Endodermal cell (in vitro differentiated cells): ENCODE measurements at places on chromosomes 13 and 19. TPM values are rescaled to one million over a fixed set of nuclear protein-coding genes. Genes with fewer than 3 reads are reported as not detected.

GRCh38 chr19:47479701-47480503, 4.1 kb downstream of the KPTN start:
- no peaks in the 10 kb centered on the region for H3K27me3 ChIP-seq
- no peaks in the 10 kb centered on the region for H3K4me1 ChIP-seq
- H3K27ac ChIP-seq = no peak overlapping the region
- DNase-seq = peak; percentile 91
- H3K36me3 ChIP-seq = no peaks in the 10 kb centered on the region

DNA sequence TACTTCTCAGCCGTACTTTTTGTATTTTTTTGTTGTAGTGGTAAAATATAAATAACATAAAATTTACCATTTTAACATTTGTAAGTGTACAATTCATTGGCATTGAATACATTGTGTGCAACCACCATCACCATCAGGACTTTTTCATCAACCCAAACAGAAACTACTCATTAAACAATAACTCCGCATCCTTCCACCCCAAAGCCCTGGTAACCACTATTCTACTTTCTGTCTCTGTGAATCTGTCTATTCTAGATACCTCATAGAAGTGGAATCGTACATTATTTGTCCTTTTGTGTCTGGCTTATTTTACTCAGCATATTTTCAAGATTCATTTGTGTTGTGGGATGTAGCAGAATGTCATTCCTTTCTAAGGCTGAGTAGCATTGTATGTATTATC, 38.5 kb downstream of the USPL1 start:
- H3K4me3 ChIP-seq = no peak overlapping the region
- H3K36me3 ChIP-seq = peaks cover 53% of the 10 kb centered on the region
- DNase-seq = no peak
- peaks cover 14% of the 10 kb centered on the region for H3K4me1 ChIP-seq
- no peak overlapping the region for H3K27ac ChIP-seq

- H3K4me1 ChIP-seq = no peaks in the 10 kb centered on the region
- no peak overlapping the region for H3K27ac ChIP-seq
- peaks cover 5% of the 10 kb centered on the region for H3K27me3 ChIP-seq
- H3K36me3 ChIP-seq = no peaks in the 10 kb centered on the region
- no peak overlapping the region for H3K4me3 ChIP-seq
Measured at GRCh38 chr13:99442273-99442895, 58.9 kb upstream of the TM9SF2 start.

GRCh38 chr13:107669391-107669993, 545.8 kb downstream of the LIG4 start:
- H3K4me3 ChIP-seq = no peak overlapping the region
- no peak for DNase-seq
- no peaks in the 10 kb centered on the region for H3K27me3 ChIP-seq
- no peaks in the 10 kb centered on the region for H3K36me3 ChIP-seq
- H3K27ac ChIP-seq = no peak overlapping the region

EPSTI1 gene
- total RNA-seq = 29.7 and 33.8 TPM in 2 replicates

ZNF611 gene
- total RNA-seq = 49.6 to 136 TPM (median 133 TPM) in 3 replicates

DNA sequence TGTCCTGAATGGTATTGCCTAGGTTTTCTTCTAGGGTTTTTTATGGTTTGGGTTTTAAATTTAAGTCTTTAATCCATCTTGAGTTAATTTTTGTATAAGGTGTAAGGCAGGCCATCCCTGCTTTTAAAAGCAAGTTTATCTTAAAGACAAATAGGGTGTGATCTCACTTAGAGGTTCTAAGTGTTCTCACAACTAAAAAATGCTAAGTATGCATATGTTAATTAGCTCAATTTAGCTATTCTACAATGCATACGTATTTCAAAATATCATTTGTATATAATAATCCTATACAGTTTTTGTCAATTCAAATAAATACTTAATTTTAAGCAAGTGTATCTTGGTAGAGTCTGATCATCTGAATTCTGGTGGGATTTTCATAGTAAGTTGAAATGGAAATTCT, 50.4 kb downstream of the MBNL2 start:
- H3K36me3 ChIP-seq = no peaks in the 10 kb centered on the region
- H3K27me3 ChIP-seq = no peaks in the 10 kb centered on the region
- H3K4me3 ChIP-seq = no peak overlapping the region
- peaks cover 6% of the 10 kb centered on the region for H3K4me1 ChIP-seq

DNA sequence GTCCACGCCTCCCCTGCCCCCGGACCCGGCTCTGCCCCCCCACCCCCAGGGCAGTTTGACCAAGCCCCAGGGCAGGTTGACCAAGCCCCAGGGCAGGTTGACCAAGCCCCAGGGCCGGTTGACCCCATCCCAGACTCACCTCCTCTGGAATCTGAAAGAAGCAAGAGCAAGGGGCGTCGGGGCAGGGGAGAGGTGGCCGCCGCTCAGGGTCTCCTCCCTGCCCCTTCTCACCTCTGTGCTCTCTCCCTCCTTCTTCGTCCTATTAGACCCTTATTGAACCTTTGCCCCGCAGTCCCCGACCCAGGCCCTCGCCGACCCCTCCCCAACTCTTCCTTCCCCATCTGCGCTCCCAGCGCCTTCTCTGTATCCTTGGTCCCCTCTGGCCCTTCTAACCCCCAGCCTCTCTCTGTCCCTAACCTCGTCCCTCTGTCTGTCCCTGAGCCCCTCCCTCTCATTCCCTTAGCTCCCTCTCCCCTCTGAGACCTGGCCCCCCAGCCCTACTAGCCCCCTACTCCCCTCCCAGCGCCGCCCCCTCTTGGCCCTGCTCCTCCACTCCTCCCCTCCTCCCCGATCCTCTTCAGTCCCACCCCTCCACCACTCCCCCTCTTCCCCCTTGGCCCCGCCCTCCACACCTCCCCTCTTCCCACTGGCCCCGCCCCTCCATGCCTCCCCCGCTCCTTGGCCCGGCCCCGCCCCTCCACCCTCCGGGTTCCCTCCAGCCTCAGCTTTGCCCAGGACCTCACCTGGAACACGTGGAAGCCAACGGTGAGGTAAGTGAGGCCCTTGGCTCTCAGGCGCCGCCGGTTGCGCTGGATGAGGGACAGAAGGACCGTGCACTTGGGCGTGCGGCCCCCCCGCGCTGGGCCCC, 7.6 kb downstream of the CAPN12 start:
- H3K27me3 ChIP-seq = no peaks in the 10 kb centered on the region
- H3K4me3 ChIP-seq = peak overlapping the region; percentile 71
- DNase-seq = peak; percentile 95
- H3K4me1 ChIP-seq = peaks cover 6% of the 10 kb centered on the region

- no peak overlapping the region for H3K4me3 ChIP-seq
- no peaks in the 10 kb centered on the region for H3K27me3 ChIP-seq
- H3K36me3 ChIP-seq = no peaks in the 10 kb centered on the region
- H3K4me1 ChIP-seq = no peaks in the 10 kb centered on the region
Measured at GRCh38 chr13:66634384-66634783, 595.8 kb downstream of the PCDH9 start.

THSD1 gene
- 0.41 and 0.48 TPM in 2 replicates for total RNA-seq

ZNF844 gene
- 9.8 and 10.3 TPM in 2 replicates for total RNA-seq

OR7C1 gene
- total RNA-seq = not detected in 3 replicates

GRCh38 chr19:47994209-47994802, at the start of gene ELSPBP1:
Gene ELSPBP1, plus strand, starts transcription at chr19:47994632. Its CDS starts 14,036 bp downstream, at chr19:48008668.
- no peaks in the 10 kb centered on the region for H3K4me1 ChIP-seq
- no peak within 1 kb of the TSS for H3K4me3 ChIP-seq
- H3K27ac ChIP-seq = no peak within 1 kb of the TSS
- H3K27me3 ChIP-seq = no peaks in the 10 kb centered on the region

GRCh38 chr13:50760751-50761150, 82.7 kb downstream of the DLEU7 start:
- no peak overlapping the region for H3K4me3 ChIP-seq
- peaks cover 6% of the 10 kb centered on the region for H3K27me3 ChIP-seq
- no peaks in the 10 kb centered on the region for H3K4me1 ChIP-seq
- DNase-seq = no peak
- no peaks in the 10 kb centered on the region for H3K36me3 ChIP-seq

- peak overlapping the region; percentile 93 for H3K4me3 ChIP-seq
- no peaks in the 10 kb centered on the region for H3K4me1 ChIP-seq
- no peak overlapping the region for H3K27ac ChIP-seq
- peaks cover 3% of the 10 kb centered on the region for H3K36me3 ChIP-seq
- no peak for DNase-seq
- peaks cover 8% of the 10 kb centered on the region for H3K27me3 ChIP-seq
Measured at GRCh38 chr19:45995715-45996385, 583 bp downstream of the CCDC61 start.

GRCh38 chr19:7533925-7534480, 1.5 kb upstream of the PNPLA6 start:
- H3K36me3 ChIP-seq = no peaks in the 10 kb centered on the region
- peak overlapping the region; percentile 68 for H3K27ac ChIP-seq
- peak overlapping the region; percentile 95 for H3K4me3 ChIP-seq
- peak; percentile 95 for DNase-seq
- no peaks in the 10 kb centered on the region for H3K4me1 ChIP-seq
- H3K27me3 ChIP-seq = no peaks in the 10 kb centered on the region

RPS16 gene
- 1,990 and 2,065 TPM in 2 replicates for total RNA-seq

RAB20 gene
- total RNA-seq = 12.6 to 142 TPM (median 14.1 TPM) in 3 replicates

DNA sequence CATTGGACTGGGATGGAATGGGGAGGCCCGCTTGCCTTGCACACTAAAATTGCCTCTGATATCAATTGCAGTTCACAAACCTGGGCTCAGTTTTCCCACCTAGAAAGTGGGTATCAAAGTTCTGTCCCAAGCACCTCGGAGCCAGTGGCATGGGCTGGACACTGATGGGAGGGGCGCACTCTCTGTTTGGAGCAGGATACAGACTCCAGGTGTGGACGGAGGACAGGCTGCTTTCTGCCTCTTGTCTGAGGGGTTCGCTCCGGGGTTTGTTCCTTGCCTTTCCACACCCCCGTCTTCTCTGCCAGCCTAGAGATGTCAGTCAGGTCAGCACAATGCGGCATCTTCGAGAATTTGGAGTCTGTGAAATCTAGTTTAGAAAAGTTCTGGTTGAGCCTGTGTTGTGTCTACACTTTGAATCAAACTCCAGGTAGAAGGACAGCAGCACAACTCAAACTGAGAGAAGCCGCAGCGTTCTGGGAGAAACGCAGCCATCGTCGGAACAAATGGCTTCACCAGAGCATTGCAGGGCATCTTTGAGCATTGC, 141.9 kb downstream of the TEX29 start:
- H3K4me1 ChIP-seq = no peaks in the 10 kb centered on the region
- H3K4me3 ChIP-seq = no peak overlapping the region
- H3K27me3 ChIP-seq = no peaks in the 10 kb centered on the region
- DNase-seq = peak; percentile 33
- no peak overlapping the region for H3K27ac ChIP-seq

DNA sequence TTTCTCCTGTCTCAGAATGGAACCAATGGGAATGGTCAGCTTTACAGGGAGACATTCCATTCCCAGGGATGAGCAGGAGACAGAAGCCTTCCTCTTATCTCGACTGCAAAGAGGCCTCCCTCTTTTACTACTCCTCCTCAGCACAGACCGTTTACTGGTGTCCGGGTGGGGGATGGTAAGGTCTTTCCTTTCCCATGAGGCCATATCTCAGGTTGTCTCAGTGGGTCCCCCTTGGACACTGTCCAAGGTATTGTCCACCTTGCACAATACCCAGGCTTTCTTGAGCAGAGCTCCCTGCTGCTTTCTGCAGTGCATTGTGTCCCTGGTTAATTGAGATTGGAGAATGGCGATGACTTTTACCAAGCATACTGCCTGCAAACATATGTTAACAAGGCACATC, 7.5 kb upstream of the ZNF808 start:
- no peak overlapping the region for H3K4me3 ChIP-seq
- no peaks in the 10 kb centered on the region for H3K36me3 ChIP-seq
- peak; percentile 58 for DNase-seq

PGPEP1 gene
- total RNA-seq = 9.0 and 10.1 TPM in 2 replicates

DNA sequence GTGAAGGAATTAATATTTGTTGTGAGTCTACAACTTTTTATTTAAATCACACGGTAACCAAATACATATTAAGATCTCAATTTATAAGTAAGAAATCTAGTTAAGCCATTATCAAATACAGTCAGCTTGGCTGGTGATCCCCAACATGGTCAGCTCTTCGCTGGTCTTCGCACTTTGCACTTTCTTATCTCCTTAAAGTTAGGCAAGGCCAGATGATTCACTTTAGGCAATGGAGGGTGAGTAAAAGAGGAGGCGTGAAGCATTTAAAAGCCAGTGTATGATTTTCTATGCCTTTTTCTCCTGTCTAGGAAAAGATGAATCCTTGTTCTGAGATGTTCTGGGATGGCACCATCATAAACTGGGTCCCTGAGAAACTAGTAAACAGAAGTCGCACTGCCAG, 793.7 kb upstream of the ARGLU1 start:
- DNase-seq = no peak
- H3K4me3 ChIP-seq = no peak overlapping the region
- peaks cover 4% of the 10 kb centered on the region for H3K27me3 ChIP-seq
- no peaks in the 10 kb centered on the region for H3K36me3 ChIP-seq
- H3K4me1 ChIP-seq = no peaks in the 10 kb centered on the region

DNA sequence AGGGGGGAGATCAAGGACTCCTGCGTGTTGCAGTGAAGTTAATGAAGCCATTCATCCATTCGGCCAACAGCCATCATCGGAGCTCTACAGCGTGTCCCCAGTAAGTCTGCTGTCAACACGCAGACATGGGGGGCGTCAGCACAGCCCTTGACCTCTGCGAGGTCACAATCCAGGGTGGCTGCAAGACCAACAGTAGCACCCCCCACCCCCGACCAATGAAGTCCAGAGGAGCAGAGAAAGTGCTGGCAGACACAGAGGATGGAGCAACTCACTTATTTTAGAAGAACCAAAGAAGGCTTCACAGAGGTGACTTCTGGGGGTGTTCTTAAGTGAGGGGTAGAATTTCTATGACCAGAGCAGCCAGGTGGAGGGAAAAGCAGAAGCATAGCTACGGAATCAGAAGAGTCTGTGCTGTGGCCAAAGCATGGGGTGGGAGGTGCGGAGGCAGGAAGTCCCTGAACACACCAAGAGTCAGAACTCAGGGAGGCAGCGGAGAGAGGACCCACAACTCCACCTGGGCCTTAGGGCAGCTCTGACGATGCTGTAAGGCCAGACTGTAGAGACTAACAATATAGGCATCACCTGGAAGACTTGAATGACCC, 185.4 kb downstream of the FOXO1 start:
- H3K4me3 ChIP-seq = no peak overlapping the region
- DNase-seq = no peak
- no peaks in the 10 kb centered on the region for H3K36me3 ChIP-seq

DLEU7 gene
- 0.52 TPM in 1 of 2 replicates, not detected in the other for total RNA-seq

DNA sequence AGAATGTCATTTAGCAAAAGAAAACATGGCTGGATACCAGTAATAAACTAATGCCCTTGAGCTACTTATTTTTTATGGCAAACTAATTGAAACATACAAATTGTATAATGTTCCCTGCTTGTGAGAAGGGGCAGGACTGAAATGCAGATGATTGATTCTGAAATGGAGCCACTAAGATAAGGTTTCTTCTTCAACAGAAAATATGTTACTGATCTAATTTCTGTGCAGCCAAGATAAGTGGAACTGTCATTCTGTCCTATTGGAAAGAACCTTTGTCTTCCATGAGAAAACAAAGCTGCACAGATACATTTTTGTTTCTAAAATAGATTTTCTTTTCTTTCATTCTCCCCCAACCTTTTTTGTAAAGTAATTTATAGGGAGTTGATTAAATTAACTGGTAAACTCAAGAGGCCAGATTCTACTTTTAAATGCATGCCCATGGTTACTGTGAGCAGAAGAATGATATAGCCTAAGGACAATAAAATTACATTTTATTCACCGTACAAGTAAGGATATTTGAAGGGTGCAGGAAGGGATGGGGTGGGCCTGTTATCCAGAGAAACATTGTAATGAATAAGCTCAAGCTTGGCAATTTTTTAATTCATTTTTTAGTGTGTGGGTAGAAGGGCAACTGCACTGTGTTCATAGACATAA, 39.9 kb downstream of the STARD13 start:
- H3K4me3 ChIP-seq = no peak overlapping the region
- no peak overlapping the region for H3K27ac ChIP-seq
- DNase-seq = no peak
- no peaks in the 10 kb centered on the region for H3K36me3 ChIP-seq
- no peaks in the 10 kb centered on the region for H3K27me3 ChIP-seq
